ENCODE measurements at places on chromosomes 3 and 15.

DNA sequence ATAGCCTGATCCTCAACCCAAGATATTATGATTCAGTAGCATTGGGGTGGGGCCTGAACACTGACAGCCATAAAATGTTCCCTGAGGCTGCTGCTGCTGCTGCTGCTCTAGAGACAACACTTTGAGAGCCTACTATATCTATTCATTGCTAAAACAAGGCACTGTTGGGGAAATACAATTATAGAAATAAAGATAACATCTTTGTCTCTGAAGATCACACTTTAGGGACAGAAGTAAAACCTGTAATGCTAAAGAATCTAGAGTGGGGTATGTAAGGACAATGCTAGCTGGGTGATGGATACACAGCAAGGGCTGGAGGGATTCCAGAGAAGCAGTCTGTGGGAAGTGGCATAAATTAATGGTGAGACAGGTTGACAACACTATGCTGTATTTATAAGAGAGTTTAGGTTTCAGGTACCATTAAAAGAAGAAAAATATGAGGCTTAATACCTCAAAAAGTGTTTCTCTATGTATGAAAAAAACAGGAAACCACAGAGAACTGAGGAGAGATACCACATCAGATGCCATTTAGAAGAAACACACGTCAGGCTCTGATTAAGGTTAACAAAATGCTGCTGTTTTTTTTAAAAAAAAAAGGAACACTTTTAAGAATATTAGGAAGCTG is 115.9 kb downstream of the CBLB start:
- DNase-seq = no peak

DNA sequence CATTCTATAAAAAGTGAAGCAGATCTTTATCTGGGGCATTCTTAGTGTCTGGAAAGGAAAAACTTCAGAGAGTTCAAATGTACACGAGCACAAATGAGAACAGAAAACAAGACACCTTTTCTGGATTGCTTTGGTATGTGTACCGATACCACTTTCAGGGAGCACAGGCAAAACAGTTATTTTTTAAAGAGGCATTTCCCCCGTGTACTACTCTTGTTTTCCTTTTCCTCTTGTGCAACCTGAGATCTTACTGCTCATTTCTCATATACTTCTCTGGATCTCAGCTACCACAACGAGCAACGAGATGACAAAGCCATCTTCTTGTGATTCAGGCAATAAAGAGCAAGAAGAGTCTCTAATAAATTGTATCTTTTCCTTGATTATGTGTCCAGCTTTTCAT is 463.6 kb downstream of the SHQ1 start:
- no peak for DNase-seq

GRCh38 chr15:69628256-69629093 is 175.9 kb downstream of the RPLP1 start:
- DNase-seq = no peak

- DNase-seq = no peak
Measured at GRCh38 chr3:4829031-4829394, 150.2 kb upstream of the BHLHE40 start.

GRCh38 chr3:170257145-170257544 is 34.9 kb downstream of the PRKCI start:
- DNase-seq = no peak

DNA sequence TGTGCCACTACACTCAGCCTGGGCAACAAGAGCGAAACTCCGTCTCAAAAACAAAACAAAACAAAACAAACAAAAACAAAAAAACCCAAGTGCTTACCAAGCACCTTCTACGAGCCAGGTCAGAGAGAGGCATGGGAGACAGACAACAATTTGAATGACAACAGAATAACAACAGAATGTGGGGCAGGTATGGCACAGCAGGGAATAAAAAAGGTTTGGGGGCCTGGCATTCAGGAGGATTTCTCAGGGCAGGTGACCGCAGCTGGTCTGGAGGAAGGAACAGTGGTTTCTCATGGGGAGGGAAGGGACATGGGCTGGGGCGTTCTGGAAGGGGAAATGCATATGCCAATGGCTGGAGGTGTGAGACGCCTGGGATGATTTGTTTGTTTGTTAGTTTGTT is 22.5 kb upstream of the PARL start:
- DNase-seq = no peak

GRCh38 chr15:57124036-57124435 is 205.6 kb downstream of the TCF12 start:
- no peak for DNase-seq

DNA sequence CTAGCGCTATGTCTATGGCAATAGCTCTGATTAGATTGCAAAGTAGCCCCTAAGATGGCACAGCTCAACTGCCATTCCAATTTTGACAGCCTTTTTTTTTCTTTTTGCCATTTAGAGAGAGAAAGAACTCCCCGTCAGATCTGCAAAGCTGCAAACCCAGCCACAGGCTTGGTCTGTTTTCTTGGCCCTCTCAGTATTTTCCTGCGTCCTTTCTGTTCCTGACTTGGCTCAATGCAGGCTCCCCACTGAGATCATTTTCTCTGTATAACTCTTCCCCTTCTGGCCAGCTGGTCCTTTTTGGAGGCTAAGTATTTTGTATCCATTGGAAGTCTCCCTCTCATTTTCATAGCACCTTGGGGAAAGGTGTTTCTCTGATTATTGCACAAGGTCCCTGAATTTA is 386.7 kb downstream of the UNC13C start:
- no peak for DNase-seq

GRCh38 chr3:117322866-117323265 is 613.3 kb downstream of the TUSC7 start:
- DNase-seq = no peak

- no peak for DNase-seq
Measured at GRCh38 chr3:11535243-11535960, 108.3 kb downstream of the VGLL4 start.

DNA sequence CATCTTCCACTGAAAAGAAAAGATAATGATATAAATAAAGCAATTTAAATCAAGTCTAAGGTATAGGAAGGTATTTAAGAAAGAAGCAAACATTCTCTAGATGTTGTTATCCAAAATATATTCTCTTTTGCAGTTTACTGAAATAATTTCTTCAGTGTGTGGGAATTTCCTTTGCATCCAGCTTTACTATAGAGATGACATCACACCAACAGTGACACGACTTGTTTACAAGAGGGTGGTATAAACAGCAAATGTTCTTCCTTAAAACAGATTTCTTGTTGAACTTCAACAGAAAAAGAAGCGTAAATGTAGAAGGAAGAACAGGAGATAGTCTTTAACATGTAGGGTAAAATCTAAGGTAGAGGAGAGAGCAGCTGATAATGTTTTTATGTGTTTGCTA is 202.5 kb downstream of the ROBO2 start:
- peak; percentile 1 for DNase-seq

- peak; percentile 53 for DNase-seq
Measured at GRCh38 chr15:100350434-100351226, 8.9 kb upstream of the ADAMTS17 start.

GRCh38 chr3:153160451-153161137 is 1.4 kb upstream of the RAP2B start:
- DNase-seq = peak; percentile 96

- no peak for DNase-seq
Measured at GRCh38 chr15:66721020-66721419, 19.0 kb downstream of the SMAD6 start.

GRCh38 chr15:73286311-73286710 is 82.4 kb downstream of the HCN4 start:
- no peak for DNase-seq

GRCh38 chr3:16439163-16439847 is 74.2 kb downstream of the RFTN1 start:
- no peak for DNase-seq

DNA sequence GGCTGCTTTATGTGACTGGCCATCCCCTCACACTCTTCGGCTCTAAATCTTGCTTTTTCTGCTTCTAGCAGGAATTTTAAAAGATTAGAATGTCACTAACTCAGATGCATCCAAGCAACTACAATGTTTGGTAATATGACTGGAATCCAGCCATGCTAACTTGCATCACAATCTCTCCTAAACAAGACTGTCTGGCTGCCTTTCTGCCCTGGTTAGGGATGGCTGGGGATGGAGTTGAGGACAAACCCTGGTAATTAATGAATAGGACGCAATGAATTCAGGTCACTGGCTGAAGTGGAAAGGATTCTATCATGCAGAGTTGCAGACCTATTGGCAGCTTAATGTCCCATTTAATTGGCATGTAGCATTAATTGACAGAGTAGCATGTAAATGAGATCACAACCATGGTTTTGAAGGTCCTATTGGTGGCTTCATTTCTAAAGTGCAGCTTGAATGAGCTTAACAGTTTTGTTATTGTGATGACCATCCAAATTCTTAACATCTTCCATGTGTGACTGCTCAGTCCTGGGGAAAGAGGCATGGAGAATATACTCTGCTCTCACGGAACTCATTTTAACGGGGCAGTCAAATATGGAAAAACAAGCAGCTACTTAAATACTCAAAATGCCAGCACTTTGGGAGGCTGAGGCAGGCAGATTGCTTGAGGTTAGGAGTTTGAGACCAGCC is 21.7 kb downstream of the NMNAT3 start:
- no peak for DNase-seq

GRCh38 chr3:17795711-17796110 is 53.3 kb upstream of the TBC1D5 start:
- DNase-seq = no peak

GRCh38 chr3:51896607-51897305 is 6.4 kb downstream of the IQCF1 start:
- DNase-seq = no peak

- peak; percentile 37 for DNase-seq
Measured at GRCh38 chr3:158663246-158663645, 9.2 kb downstream of the LXN start.

DNA sequence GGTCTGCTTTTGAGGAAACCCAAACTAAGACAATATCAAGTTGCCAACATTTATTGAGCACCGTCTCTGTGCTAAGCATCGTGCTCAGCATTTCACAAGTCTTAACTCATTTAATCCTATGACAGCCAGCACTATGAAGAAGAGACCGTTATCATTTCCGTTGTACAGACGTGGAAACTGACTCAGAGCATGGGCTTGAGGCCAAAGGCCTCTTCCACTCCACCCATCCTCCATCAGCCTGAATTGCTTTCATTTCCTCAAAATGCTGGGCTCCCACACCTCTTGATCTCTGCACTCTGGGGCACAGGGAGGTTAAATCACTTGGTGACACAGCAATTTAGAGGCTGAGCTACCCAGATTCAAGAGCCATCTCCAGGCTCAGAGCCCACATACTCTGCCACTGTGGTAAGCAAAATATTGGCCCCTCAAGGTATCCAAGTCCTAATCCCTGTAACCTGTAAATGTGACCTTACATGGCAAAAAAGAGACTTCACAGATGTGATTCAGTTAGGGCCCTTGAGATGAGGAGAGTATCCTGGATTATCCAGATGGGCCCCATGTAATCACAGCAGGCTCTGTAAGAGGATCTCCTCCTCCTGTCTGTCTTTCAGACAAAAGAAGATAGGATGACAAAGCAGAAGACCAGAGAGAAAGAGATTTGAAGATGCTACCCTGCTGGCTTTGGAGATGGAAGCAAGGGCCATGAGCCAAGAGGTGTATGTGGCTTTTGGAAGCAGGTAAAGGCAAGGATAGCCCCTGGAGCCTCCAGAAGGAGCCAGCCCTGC is 24.3 kb upstream of the FLNB start:
- DNase-seq = peak; percentile 98

GRCh38 chr3:149781211-149781610 is 11.1 kb downstream of the ANKUB1 start:
- DNase-seq = peak; percentile 68

- peak; percentile 69 for DNase-seq
Measured at GRCh38 chr15:28994831-28995596, 109.2 kb downstream of the APBA2 start.

GRCh38 chr3:133300102-133300501 is 99.8 kb upstream of the BFSP2 start:
- DNase-seq = no peak

DNA sequence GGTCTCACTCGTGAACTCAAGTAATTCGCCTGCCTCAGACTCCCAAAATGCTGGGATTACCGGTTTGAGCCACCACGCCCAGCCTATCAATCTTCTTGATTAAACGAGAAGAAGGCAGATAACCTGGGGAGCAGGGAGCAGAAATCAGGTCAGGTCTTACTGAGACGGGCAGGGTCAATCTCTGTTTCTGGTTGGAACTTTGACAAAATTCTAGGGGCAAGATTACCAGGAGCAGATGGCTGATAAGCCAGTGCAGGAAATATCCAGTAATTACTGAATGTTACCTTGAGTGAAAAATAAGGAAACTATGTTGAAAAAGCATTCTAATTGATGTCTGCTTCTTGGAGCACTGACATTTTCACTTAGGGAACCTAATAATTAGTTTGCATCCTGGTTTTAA is 24.4 kb upstream of the GOLM2 start:
- no peak for DNase-seq

GRCh38 chr3:149535333-149535685 is 60.8 kb downstream of the TM4SF4 start:
- no peak for DNase-seq

DNA sequence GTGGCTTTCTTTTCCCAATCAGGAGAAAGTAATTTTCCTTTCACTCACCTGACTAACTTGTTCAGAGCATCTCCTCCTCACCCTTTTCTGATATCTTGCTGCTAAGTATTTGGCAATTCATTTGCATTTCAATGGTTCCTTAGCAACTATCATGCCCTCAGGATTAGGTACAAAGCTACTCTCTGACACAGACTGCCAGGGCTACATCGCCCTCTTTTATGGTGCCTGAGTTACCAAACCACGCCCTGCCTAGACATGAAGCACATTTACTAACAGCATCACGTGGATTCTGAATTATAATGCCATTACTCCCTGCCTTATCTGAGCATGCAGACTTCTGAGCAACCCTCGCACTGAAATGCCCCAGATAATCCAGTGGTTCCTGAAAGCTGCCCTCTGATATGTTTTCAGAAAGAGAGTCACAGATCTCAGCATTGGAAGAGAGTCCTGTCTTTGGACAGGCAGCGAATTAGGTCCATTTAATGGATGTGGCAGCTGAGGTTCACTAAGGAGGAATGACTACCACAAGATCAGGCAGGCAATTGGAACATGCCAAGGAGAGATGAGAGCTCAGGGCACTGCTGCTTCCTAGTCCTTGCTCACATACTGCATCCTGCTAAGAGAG is 14.5 kb downstream of the EPHB1 start:
- DNase-seq = no peak

DNA sequence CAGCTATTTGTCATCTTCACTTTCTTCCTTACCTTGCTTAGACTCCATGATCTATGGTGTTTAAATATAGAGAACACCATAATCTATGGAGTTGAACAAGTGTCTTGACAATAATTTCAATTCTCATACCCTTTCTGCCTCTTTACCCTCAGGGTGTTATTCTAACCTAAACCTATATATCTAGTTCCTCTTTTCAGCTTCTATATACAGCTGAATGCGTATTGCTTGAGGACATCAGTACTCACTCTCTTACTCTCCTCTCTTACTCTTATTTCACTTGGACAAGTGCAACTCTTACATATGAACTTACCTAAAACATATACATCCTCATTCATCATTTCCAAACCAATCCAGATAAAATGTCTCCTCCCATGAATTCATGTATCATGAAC is 187.1 kb downstream of the RAP2B start:
- DNase-seq = no peak

DNA sequence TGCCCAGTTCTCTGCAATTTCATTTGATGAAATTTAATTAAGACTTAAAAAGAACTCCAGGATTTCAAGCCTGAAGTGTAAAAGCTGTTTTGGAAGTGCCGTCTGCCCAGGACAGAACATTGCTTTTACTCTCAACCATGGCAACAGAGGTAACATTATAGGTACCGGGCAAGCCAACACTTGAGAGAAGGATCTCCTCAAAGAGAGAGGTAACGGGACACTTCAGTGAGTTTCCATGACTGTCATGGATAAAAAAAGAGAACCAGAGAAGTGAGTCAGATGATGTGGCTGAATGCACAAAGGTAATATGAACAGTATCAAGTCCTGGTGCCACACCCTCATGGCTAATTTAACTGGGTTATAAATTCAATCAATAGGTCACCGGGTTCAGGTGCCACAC is 130.2 kb upstream of the LMOD3 start:
- DNase-seq = no peak

Data from suppressor macrophage (primary cell).